ENCODE measurements at places on chromosomes 6 and 20.

GRCh38 chr6:29553268-29554057 lies 6.1 kb downstream of the UBD start:
- no peak for DNase-seq

- no peak for DNase-seq
Measured at GRCh38 chr6:25921525-25922203, 8.8 kb downstream of the SLC17A2 start.

GRCh38 chr6:34992376-34992775 lies 103.3 kb downstream of the ANKS1A start:
- DNase-seq, result no peak

- no peak for DNase-seq
Measured at GRCh38 chr20:12331236-12331635, 413.5 kb downstream of the BTBD3 start.

DNA sequence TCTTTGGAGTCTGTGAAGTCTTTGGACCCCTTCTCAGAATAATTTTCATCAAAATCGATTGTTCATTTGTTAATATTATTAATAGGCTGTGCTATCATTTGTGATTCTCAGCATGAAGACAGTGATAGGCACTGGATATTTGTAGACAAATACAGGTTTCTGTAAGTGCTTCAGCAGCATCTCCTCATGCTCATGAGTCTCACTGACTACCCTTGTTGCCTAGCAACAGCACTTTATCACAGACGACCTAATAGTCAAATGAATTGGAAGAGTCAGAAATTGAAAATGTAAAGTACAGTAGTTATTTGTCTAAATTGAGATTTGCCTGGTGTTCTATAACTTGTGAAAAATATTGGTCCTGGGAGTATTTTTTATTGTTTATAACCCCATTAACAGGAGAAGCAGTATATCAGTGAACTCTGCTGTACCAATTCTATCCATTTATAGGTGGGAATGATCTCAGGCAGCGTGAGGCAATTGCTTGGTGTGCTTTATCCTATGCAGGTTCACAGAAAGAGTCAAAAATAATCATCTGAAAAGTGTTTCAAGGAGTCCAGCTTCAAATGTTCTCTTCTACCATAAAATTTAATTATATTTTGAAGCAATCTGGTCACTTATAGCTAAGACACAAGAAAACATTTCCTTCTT lies 684.6 kb downstream of the RFPL4B start:
- DNase-seq, result no peak

- DNase-seq, result no peak
Measured at GRCh38 chr20:20956513-20956931, 149.6 kb downstream of the LINC00237 start.

- DNase-seq, result no peak
Measured at GRCh38 chr6:87972279-87972678, 75.4 kb upstream of the SPACA1 start.
